ENCODE measurements at places on chromosomes 1 and 21.
A peak's percentile ranks its signal among the peaks of the same experiment; 100 is the strongest.

GRCh38 chr21:46083791-46084561 is 13.9 kb upstream of the COL6A2 start:
- no peaks in the 10 kb centered on the region for H3K4me1 ChIP-seq
- no peak for DNase-seq
- H3K27me3 ChIP-seq: peaks cover 4% of the 10 kb centered on the region
- H3K36me3 ChIP-seq: peaks cover 2% of the 10 kb centered on the region

DNA sequence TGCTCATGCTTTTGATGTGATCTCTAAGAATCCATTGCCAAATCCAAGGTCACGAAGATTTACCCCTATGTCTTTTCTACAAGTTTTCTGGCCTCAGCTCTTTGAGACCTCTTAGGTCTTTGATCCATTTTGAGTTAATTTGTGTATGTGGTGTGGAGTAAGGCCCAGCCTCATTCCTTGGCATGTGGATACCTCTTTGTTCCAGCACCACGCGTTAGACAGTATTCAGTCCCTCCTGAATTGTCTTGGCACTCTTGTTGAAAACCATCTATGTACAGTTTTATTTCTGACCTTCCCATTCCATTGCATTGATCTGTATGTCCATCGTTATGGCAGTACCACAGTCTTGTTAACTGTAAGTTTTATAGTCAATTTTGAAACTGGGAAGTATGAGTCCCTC is 8.0 kb upstream of the FTCD start:
- H3K27ac ChIP-seq: no peak overlapping the region
- no peaks in the 10 kb centered on the region for H3K27me3 ChIP-seq
- H3K4me1 ChIP-seq: no peaks in the 10 kb centered on the region
- H3K4me3 ChIP-seq: no peak overlapping the region
- H3K36me3 ChIP-seq: no peaks in the 10 kb centered on the region

DNA sequence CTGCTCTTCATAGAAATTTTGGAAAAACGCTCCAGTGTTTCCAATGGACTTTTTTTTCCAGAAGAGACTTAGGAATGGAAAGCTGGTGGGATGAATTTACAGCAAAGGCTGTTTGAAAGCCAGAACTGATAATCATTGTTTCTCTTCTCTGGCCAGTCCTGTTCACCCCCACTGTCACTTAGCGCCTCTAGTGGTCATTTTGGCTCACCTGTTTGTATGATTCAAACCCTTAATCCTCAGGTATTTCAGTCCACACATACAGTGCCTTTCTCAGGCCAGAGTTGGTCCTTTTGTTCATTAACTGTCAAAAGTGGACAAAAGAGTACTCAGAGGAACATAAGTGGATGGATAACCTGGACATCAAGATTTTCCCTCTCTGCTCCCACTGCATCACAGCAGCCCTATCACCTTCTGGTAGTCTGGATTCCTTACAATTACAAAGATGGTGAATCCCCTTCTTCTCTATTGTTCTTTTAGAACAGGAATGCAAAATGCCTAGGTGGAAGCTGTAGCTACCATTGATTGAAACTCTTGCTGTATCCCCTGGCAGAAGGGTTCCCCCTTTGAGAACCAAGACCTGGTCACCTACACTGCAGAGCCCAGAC is 177.6 kb upstream of the OLFM3 start:
- H3K36me3 ChIP-seq: no peaks in the 10 kb centered on the region
- no peak overlapping the region for H3K4me3 ChIP-seq
- DNase-seq: peak; percentile 23
- H3K27ac ChIP-seq: no peak overlapping the region
- H3K27me3 ChIP-seq: no peaks in the 10 kb centered on the region

DNA sequence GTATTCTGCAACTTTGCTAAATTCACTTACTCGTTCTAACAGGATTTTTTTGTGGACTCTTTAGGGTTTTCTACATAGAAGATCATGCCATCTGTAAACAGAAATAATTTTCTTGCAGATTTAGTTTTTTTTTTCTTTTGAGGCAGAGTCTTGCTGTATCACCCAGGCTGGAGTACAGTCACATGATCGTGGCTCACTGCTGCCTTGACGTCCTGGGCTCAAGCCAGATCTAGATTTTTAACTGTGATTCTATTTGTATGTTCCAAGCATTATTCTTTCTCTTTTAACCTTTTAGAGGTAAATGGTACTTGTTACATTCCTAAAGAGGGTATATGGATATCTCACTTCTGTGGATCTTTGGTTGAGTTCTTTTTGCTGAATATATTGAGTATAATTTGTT is 18.6 kb downstream of the FABP3 start:
- no peak overlapping the region for H3K4me3 ChIP-seq
- H3K27ac ChIP-seq: no peak overlapping the region
- no peaks in the 10 kb centered on the region for H3K27me3 ChIP-seq
- no peaks in the 10 kb centered on the region for H3K4me1 ChIP-seq

- H3K27ac ChIP-seq: no peak overlapping the region
- no peak overlapping the region for H3K4me3 ChIP-seq
- no peaks in the 10 kb centered on the region for H3K27me3 ChIP-seq
- no peak for DNase-seq
- H3K36me3 ChIP-seq: no peaks in the 10 kb centered on the region
These were observed 101.2 kb downstream of the GDAP2 start for GRCh38 chr1:117828201-117828600.

- no peak overlapping the region for H3K27ac ChIP-seq
- no peak overlapping the region for H3K4me3 ChIP-seq
- H3K36me3 ChIP-seq: no peaks in the 10 kb centered on the region
- H3K27me3 ChIP-seq: peaks cover 2% of the 10 kb centered on the region
- DNase-seq: no peak
- H3K4me1 ChIP-seq: no peaks in the 10 kb centered on the region
These were observed 6.5 kb downstream of the CDK18 start for GRCh38 chr1:205510951-205511330.
